Naive B cell (primary cell): ENCODE measurements at places on chromosomes 11 and 22. TPM values are rescaled to one million over a fixed set of nuclear protein-coding genes. Genes with fewer than 3 reads are reported as not detected.

GPR152 gene
- 2.5 TPM for polyA plus RNA-seq

- no peak for DNase-seq
These were observed 29.9 kb downstream of the CHRDL2 start for GRCh38 chr11:74701351-74701750.

FGF3 gene
- not detected for polyA plus RNA-seq

DNA sequence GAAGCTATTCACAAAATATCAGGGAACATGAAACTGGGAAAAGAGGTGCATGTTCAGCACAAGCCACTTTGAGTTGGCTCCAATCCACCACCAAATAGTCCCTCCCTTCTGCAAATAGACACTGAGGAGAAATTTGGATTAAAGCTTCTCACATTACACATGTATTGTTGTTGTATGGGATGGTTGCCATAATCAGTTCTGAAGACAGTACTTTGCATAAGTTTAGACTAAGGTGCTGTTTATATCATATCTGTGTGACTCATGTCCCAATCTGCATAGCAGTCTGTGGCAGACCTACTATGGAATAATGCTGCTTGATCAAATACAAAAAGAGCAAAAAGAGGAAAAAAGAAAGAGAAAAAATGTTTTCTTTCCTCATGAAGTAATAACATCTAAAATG, 376.7 kb upstream of the DDI1 start:
- no peak for DNase-seq

- no peak for DNase-seq
These were observed 60.5 kb upstream of the MMP13 start for GRCh38 chr11:103016031-103016430.

CRYBB1 gene
- not detected for polyA plus RNA-seq

DNA sequence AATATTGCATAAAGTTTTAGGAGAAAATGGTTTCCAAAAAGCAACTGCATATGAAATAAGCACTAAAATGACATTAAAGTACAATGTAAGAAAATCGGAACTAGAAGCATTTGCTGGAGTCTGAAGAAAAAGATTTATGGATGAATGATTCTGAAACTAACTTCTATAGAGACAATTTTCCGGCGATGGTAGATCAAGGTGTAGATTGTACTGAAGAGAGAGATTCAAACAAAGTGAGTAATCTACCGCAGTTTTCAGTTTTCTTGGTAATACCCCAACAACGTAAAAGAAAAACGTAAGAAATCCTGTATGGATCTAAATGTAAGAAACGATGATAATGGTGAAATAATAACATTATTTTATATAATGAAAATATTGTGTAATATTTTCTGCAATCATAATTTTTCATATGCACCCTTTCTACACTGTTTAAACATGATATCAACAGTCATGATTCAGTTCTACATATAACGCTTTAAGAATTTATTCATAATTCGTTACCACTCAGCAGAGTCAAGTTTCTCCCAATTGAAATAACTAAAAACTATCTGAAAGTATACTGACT, 1.8 kb upstream of the CDPF1 start:
- no peak for DNase-seq

DNA sequence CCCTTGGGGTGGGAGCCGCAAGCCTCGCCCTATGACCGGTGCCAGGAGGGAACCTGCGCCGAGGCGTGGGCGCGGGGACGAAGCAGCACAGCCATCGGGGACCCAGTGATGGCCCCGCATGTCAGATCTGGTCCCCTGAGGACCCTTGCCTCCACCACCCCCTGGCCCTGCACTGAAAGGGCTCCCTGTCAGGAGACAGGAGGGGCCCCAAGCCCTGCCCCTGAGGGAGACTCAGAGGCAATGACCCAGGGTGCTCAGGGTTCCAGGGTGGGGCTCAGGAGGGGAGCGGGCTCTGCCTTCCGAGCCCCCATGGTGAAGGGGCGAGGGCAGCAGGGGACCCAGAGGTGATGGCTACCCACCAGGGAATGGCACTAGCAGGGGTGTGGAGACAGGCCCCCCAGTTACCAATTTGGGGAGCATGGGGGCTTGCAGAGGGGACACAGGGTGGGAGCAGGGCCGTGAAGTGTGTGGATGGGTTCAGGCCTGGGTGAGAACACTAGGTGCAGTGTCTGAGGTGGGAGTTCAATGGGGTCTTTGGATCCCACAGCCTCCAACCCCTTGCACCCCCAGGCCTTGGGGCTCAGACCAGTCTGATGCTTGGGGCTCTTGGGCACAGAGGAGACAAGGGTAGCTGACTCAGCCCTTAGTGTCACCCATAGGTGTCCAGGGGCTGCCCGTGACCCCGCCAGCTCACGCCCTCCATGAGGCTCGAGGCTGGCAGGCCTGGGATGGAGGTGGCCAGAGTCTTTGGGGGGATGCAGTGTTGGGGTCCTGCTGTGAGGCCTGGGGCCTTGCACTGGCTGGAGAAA, 499 bp downstream of the LRRC56 start:
- DNase-seq, result no peak

DNA sequence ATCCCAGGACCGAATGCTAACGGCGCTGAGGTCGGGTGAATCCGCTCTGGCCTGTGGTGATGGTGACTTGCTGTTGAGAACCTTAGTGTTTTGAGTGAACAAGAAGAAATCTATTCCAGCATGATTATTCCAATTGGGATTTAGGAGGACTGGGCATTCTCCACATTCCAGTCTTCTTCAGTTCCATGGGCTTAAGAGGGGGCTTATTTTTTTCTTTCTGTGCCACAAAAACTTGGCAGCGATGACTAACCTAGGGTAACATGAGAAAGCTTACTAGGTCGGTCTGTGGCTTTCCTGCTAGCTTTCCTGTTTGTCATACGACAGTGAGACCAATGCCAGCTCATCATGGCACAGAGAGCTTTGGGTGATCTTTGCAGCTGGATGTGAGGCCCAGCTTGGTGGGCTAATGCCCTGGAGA, 62.9 kb upstream of the ATXN10 start:
- no peak for DNase-seq

SCN3B gene
- not detected for polyA plus RNA-seq

DNA sequence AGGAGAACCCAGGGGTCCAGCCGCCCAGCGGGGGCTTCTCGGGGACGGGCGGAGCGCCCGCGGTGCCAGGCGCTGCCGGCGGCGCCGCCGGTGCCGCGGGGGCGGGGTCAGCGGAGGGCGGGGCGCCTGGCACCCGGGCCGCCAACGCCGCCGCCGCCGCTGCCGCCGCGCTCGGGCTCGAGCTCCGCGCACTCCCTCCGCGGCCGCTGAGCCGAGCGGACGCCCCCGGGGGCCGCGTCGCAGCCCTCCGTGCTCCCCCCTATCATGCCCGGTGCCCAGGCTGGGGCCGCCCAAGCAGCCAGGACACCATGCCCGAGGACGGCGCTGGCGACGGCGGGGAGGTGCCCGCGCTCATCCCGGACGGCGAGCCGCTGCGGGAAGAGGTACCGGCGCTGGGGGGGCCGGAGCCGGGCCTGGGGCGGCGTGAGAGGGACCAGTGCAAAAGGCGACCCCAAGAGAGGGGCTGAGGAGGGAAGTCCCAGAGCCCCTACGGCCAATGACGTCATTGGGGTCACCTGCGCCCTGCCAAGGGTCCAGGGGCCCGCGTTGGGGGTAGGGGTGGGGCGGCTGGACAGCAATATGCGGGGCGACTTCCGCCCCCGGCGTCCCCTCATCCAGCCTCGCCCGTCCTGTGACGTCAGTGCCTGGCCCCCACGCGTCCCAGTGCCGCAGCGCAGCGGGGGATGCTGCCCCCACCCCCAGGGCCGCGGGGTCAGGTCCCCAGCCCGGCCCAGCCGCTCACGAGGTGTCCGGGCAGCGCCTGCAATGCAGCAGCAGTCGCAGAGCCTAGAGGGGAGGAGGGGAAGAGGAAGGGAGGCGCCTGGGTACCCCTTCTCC, at the start of gene TMEM151A:
Gene TMEM151A, plus strand, starts transcription at position 189 of the 837 bp plus-strand sequence. Its CDS starts 120 bp downstream, at position 309.
- DNase-seq, result no peak

GAL3ST1 gene
- polyA plus RNA-seq, result 0.65 TPM

MS4A4A gene
- polyA plus RNA-seq, result not detected

DNA sequence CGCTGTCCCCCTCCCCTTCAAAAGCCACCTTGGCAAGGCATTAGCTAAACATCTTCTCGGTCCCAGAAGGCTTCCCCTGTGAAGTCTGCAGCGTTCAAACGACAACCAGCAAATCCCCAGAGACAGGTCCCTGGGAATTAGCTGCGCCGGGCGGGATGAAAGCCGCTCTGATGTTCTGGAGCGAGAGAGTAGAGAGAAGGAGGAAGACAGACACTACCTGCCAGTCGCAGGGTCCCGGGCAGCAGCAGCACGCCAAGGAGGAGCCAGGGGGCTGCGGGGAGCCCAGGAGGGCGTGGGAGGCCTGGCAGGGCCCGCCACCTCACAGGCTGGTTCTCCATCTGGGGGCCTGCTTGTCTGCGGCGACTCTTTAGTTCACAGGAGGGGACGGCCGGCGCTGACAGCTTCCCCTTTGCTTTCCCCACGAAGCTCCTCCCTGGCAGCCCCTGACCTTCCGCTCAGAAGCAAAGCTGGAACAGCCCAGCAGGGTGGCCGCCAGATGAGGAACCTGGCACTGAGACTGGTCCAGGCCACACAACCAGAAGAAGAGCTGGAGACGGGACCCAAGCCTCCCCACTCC, at the start of gene NFAM1:
Gene NFAM1, minus strand, starts transcription at position 384 of the 577 bp plus-strand sequence. Its CDS starts 46 bp downstream, at position 338.
- no peak for DNase-seq

CWF19L2 gene
- 11.9 TPM for polyA plus RNA-seq

DNA sequence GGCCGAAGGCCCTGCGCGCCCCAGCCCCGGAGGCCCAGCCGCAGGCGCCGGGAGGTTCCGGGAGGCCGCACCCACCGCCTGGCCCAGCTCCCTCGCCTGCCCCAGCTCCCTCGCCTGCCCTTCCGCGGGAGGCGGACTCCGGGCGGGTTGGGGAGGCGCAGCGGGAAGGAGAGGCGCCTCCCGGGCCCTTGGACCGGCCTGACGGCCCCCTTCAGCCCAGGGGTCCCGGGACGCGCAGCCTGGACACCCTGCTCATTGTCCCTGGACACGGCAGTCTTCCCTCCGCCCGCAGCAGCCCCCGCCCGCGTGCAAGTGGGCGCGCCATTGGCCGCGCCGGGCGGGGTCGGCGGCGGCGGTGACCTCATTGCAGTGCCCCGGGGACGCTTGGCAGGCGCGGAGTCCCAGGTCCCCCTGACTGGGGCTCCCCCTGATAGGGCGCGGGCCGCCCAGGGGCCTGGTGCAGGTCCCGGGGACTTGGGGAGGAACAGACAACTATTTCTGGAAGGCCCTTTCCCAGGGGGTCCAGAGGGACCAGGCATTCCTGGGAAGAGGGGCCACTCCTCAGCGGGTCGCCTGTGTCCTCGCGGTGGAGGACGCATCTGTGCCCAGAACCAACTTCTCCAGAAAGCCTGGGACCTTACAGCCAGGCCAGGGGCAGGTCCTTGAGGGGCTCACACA, 501 bp downstream of the CD151 start:
- no peak for DNase-seq

DNA sequence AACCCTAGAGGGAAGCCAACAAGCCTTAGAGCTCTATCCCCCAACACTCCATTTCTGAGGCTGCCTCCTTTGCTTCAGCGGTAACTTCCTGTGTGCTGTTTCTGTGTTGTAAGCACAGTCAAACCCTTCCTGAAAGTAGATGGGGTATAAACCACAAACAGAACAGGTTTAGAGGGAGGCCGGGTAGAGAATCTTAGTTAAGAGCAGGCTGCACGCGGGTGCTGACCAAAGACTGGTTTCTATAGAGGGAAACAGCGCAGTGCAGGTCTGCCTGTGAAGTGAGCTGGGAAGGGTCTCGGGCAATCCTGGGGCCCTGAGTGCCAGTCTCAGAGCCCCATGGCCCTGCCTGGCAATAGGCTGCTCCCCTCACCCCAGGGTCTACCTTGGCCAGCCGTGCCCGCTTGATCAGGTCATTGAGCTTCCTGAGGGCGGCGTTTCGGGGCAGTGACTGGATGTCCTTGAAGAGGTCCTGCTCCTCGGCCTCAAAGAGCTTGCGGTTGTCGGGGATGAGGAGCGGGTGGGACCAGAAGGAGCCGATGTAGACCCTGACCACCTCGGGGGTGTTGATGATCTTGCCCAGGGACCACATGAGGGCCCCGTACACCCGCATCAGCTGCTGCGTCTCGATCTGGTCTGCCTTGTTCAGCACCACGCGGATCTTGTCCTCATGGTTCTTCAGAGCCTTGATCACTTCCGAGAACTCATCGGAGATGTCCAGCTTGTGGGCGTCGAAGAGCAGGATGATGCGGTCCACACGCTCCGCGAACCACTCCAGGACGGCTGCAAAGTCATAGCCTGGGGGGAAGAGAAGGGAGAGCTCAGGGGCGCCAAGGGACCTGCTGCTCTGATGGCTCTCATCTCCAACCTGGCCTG, 15.3 kb upstream of the CDC42BPG start:
- DNase-seq, result peak; percentile 60

OR5P2 gene
- polyA plus RNA-seq, result not detected

GRCh38 chr11:120565466-120566155, 54.1 kb downstream of the GRIK4 start:
- DNase-seq, result no peak

DNA sequence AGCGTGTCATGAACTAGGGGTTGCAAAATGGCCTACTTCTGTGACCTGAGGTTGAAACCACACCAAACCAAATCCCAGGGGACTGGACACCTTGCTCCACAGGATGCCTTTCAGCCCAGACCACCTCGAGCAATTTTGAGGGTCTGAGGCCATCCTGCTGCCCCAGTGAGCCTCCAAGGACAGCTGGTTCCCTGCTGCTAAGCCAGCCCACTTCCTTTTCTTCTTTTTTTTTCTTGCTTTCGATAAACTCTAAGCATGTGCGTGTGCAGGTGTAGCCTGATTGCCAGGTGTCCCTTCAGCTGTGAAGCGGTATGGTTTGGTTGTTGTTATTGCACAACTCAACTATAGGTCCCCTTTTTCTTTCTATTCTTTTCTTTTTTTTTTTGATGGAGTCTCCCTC, 2.7 kb downstream of the CRYBB1 start:
- DNase-seq, result peak; percentile 21

DNA sequence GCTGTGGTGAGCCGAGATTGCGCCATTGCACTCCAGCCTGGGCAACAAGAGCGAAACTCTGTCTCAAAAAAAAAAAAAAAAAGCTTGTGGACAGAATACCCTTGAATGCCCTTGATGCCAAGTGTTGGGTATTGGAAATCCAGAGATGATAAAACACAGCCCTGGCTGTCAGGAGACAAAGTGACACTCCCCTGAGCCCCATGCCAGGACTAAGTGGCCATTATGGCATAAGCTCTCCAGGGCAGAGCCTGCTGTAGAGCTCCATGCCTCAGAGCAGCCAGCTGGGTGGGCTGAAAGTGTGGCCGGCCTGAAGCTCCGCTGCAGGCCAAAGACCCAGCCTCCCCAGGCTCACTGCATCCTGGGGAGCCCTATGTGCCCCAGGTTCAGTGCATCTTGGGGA, 4.9 kb downstream of the RNF215 start:
- DNase-seq, result no peak

TSGA10IP gene
- polyA plus RNA-seq, result not detected

DNA sequence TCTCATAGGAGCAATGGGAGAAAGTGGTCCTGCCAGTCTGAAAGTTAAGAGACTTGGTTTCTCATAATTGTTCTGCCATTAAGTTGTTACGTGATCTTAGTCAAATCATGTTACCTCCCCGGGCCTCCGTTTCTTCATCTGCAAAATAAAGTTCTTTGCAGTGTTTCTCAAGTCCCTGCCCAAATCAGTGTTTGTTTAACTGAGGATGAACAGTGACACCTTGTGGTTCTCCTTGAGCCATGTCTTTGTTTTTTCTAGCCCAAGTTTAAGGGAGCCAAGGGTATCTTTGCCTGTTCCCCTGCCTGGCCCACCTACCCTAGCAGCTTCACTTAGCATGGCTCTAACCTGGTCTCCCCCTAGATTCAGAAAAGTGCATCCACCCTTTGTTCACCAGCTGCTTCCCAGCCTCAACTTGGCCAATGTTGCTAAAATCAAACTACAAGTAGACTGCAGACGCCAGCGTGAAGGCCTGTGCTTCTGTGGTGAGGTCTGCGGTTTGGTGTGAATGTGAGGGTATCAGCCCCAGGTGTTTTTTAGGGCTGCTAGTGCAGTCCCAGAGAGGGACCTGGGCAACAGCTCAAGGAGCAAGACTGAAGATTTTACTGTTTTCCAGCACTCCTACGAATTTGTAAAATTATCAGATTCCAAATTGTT, 35.5 kb downstream of the FZD4 start:
- no peak for DNase-seq
